ENCODE measurements at places on chromosomes 16 and 17.

GRCh38 chr17:73096211-73096610, 3.7 kb upstream of the SLC39A11 start:
- DNase-seq = no peak

GRCh38 chr16:71916397-71916920, 21.1 kb downstream of the IST1 start:
- no peak for DNase-seq

- no peak for DNase-seq
Observed at GRCh38 chr16:83762141-83762991, 45.4 kb upstream of the HSBP1 start.

- no peak for DNase-seq
Observed at GRCh38 chr17:29617125-29617480, 5.6 kb downstream of the CORO6 start.

DNA sequence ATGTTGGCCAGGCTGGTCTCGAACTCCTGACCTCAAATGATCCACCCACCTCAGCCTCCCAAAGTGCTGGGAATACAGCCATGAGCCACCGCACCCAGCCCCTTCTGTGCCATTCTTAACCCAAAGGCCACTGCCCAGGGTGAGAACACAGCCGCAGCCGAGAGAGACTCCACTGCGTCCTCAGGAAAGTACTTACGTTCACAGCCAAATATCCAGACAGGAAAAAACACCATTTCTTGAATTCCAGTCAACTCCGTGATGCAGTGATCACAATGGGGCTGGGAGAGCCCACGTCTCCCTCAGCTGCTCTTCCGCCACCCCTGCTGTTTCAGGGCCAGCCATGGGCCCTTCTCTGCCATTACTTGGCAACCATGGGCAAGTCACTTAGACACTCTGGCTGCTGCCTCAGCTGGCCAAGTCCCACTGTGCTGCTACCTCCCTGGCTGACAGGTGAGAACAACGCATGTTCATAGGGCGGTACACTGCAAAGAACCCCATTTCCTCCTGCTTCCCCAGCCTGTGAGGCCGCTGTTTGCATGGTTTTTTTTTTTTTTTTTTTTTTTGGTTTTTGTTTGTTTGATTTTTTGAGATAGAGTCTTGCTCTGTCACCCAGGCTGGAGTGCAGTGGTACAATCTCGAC, 4.3 kb downstream of the CDIP1 start:
- no peak for DNase-seq

DNA sequence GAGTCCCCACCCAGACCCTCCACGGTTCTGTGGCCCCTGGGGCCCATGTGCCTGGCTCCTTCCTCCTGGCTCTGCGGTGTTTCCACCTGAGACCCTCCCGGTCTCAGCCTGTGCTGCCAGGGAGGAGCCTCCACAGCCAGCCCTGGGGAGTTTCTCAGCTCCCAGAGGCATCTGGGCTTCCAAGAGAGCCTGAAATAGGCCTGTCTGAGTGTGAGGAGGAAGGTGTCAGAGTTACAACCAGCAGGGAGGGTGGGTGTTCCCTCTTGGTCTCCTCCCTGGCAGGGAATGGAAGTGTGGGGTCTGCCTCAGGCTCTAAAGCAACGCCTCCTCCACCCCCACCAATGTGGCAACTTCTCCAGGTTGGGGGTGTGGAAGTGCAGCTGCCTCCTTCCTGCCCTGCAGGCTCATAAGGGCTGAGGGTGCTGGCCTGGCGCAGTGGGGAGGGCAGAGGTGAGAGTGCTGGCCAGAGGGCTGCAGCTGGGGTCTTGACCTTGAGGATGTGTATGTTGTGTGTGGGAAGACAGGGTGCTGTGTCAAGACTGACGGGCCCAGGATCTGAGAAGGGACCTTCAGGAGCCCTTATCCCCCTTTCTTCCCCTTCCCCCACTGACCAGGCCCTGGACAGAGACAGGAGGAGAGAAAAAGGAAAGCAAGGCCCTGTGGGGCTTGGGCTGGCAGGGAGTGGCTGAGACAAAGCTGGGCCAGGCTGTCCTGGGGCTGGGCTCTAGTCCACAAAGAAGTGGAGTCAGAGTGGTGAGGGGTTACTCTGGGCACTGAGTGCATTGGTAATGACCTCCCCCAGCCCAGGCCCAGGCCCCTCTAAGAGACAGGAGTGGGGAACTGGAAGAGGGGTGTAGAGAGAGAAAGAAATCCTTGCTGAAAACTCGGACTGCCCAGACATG, 2.4 kb downstream of the CYGB start:
- no peak for DNase-seq

GRCh38 chr17:50573866-50574611, 13.5 kb downstream of the CACNA1G start:
- DNase-seq = no peak

DNA sequence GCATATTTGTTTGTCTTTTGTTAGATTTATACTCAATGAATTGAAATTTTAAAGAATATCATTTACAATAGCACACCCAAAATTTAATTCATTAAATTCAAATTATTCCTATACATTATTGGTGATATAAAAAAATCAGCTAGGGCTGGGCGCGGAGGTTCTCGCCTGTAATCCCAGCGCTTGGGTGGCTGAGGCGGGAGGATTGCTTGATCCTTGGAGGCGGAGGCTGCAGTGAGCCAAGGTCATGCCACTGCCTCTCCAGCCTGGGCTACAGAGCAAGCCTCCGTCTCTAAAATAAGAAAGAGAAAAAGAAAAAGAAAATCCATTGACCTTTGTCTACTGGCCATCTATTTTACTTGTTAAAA, 4.5 kb upstream of the PRDM7 start:
- no peak for DNase-seq

GRCh38 chr17:20092973-20093626, 83.9 kb downstream of the SPECC1 start:
- DNase-seq = no peak

DNA sequence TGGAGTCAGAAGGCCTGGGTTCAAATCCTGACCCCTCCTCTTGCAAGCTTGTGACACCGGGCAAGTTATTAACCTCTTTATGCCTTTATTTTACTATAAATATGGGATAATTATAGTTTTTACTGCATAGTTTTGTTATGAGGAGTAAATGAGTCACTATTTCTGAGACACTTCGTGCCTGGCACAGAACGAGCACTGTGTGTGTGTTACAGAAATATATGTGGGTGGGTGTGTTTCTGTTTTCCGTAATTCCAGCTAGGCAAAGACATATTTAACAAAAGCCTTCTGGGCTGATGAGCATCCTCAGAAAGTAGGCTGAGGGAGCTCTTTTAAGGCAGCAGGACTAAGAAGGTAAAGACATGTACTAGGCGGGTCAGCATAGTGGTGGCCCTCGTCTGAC, 417.9 kb downstream of the MAF start:
- no peak for DNase-seq

DNA sequence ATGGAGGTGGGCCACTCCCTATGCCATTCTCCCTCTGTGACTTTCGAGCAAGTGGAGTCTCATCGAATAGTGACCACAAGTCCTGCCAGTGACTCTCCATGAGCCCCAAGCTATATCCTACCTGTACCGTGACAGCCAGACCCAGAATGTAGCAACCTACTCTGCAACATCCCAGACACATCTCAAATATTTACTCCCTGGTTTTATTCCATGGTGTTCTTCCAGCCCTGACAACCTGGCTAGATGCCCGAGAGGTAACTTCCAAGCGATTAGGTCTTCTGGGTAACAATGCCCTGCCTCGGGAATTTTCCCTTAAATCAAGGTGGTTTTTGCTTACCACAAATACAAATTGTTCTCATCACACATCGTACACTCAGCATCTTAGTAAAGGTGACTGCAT, 211.7 kb downstream of the ZFHX3 start:
- DNase-seq = no peak

- DNase-seq = no peak
Observed at GRCh38 chr16:47858333-47858982, 297.3 kb downstream of the ABCC12 start.

GRCh38 chr17:77225265-77225664, 84.5 kb downstream of the SEC14L1 start:
- DNase-seq = no peak

GRCh38 chr17:19361326-19361725, 1.2 kb downstream of the B9D1 start:
- DNase-seq = no peak

DNA sequence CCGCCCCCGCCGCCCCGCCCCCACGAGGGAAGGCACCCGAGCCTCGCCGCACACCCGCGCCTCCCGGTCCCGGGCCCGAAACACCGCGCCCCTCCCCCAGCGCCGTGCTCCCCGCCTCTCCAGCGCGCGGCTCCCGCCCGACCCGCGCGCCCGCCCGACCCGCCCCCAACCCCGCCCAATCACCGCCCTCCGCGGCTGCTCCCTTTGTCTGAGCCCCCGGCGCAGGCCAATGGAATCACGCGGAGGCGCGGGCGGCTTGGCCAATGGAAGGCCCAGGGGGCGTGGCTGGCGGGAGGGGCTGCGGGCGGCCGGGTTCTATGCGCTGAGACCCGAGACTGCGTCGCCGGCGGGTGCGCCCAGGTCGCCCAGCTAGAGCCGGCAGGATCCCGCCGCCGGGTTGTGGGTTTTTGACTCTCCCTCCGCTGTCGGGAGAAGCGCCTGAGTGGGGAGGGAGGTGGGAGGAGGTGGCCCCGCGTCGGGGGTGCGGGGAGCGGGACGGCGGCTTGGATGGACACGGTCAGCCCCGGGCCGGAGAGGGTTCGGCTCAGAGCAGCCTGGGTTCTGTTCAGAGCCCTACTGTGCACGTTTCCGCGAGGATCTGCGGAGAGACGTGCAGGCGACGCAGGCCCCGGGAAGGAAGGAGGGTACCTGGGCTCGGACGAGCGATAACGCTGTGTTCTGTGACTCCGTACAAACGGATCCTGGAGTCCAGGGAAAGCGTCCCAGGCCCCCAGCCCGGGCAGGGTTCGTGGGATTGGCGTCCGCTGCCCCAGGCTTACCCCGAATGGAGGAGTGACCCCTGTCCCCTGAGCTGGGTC, 49.0 kb upstream of the BAHCC1 start:
- peak; percentile 89 for DNase-seq

DNA sequence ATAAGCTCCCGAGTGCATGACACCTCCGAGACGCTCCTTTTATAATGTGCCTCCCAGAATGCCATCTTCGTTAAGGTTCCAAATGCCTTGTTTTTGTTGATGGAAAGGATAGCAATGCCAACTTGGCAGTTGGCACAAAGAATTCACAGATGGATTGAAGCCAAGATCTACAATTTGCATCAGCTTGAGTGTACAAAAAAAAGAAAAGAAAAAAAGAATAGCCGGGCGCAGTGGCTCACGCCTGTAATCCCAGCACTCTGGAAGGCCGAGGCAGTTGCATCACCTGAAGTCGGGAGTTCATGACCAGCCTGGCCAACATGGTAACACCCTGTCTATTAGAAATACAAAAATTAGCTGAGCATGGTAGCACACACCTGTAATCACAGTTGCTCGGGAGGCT, 7.6 kb downstream of the TBC1D16 start:
- no peak for DNase-seq

DNA sequence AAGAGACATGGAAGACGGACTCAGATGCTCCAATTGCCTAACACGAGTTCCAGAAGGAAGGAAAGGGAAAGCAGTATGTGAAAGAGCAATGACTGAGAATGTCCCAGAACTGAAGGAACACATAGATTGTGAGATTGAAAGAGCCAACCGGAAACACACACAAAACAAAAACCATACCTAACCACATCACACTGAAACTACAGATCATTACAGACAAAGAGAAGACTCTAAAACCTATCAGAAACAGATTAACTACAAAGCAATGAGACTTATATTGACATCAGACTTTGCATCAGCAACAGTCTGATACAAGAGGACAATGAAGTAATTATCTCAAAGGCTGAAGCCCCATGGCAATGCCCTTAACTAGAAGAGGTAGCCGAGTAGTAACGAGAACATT, 45.6 kb upstream of the CLEC18B start:
- DNase-seq = no peak

- DNase-seq = no peak
Observed at GRCh38 chr16:59759296-59759695, 1025.2 kb upstream of the GOT2 start.

- DNase-seq = no peak
Observed at GRCh38 chr16:21704733-21705132, 41.0 kb downstream of the OTOA start.

- no peak for DNase-seq
Observed at GRCh38 chr16:85515830-85516397, 97.2 kb upstream of the GSE1 start.

GRCh38 chr16:84144209-84144858, 643 bp downstream of the HSDL1 start:
- no peak for DNase-seq

DNA sequence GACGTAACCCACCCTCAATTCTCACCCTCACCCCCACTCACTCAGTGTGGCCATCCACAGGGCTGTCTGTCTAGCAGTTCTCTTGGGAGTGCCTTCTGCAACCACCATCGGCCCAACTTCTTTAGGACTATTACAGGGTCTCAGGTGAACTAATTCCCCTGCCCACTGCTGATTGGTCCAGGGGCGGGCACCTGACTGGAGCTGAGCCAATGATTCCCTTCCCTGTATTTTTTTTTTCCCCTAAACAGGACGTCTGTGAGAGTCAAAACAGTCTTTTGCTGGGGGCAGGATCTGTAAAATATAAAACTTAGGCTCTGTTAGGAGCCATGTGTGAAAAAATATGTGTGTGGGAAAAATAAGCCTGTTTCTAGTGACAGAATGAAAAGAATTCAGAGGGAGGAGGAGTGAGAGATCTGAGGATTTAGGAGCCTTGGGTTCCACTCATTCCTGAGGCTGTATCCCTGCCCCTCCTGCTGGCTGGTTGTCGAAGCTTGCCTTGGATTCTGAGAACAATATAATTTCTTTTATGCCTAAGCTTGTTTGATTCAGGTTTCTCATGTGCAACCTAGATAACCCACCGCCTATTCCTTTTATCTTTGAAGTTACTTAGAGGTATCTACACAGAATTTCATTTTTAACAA, 115.0 kb downstream of the SPACA3 start:
- DNase-seq = no peak

- DNase-seq = no peak
Observed at GRCh38 chr16:84710686-84711085, 10.9 kb downstream of the USP10 start.

DNA sequence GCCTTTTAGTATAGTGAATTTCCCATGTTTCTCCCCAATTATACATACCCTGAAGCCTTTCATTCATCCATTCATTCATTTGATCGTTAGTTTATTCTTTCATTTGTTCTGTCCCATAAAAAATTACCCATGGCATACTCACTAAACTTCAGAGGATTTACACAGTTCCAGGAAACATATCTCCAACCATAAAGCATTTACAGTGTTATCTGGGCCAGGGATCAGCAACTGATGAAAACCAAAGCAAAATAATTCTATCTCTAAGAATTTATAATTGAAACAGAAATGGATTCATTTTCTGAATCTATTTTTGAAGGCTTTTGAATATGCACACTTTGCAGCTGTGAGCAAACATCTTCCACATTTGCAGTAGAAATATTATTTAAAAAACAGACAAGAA, 547.7 kb downstream of the KCNJ2 start:
- DNase-seq = no peak

- no peak for DNase-seq
Observed at GRCh38 chr16:21702276-21702675, 38.5 kb downstream of the OTOA start.

GRCh38 chr17:79775632-79776031, 2.3 kb upstream of the CBX2 start:
- no peak for DNase-seq

GRCh38 chr16:15792563-15792971, 64.3 kb downstream of the MYH11 start:
- DNase-seq = no peak

Data from AG09319 (cell line).